ENCODE measurements at places on chromosomes 1 and 21. TPM values are rescaled to one million over a fixed set of nuclear protein-coding genes. Genes with fewer than 3 reads are reported as not detected.
A peak's percentile ranks its signal among the peaks of the same experiment; 100 is the strongest.

GRCh38 chr21:31446226-31446855 lies 102.3 kb upstream of the TIAM1 start:
- no peak for DNase-seq

- DNase-seq: peak; percentile 37
Measured at GRCh38 chr1:184027826-184028695, 9.5 kb downstream of the COLGALT2 start.

GRCh38 chr1:25731626-25732370 lies 68.2 kb upstream of the SELENON start:
- no peak for DNase-seq

VSIG8 gene
- under 0.01 TPM for total RNA-seq

GRCh38 chr1:204961765-204962419 lies 81.1 kb upstream of the CNTN2 start:
- no peak for DNase-seq

DNA sequence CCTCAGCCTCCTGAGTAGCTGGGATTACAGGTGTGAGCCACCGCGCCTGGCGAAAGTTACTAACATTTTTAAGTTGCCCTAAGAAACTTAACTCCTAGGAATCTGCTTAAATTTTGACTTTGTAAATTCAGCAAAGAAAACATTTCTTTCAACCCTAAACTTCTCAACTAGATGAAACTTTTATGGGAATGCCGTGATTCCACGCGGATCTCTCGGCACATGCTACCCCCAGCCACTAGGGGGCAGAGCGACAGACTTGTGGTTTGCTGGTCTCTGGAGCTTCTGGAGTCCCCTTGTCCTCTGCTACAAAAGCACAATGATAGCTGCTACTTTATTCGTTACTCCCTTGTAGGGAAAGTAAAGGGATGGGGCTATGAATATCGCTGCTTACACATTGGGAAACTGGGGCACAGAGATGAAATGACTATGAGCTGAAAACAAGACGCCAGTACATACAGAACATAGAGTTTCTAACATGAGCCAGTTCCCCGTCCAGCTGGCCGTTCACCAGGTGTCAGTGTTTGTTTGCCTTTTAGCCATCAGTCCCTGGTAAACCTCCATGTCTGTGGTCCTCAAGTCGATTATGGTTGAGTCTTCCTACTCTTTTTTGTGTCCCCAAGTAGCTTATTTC lies 114.7 kb downstream of the PBX1 start:
- no peak for DNase-seq

DNA sequence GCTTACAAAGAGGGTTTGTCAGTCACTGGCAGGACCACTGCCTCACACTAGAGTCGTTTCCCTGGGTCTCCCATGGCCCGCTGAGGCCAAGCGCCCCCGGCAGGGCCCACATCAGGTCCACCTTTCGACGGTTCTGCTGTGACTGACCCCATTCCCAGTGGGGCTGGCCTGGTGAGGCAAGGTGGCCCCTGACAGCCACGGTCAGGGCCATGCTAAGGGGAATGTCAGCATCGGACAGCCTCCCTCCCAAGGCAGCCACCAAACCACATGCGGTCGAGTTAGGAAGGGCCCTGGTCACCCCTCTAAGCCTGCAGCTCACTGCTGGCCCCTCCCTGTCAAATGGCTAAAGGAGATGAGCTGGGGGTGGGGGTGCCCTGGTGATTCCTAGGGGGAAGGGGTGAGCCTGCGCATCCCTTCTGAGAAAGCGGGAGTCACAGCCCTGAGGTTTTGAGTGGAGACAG lies 2.9 kb upstream of the KIF17 start:
- DNase-seq: no peak

TMEM69 gene
- 9.5 TPM for total RNA-seq

GRCh38 chr1:211327346-211327921 lies 801 bp downstream of the TRAF5 start:
- peak; percentile 65 for DNase-seq

- no peak for DNase-seq
Measured at GRCh38 chr21:29818383-29818921, 121.3 kb downstream of the GRIK1 start.

TRIM17 gene
- 0.26 TPM for total RNA-seq

- DNase-seq: peak; percentile 77
Measured at GRCh38 chr1:61839679-61840078, 97.4 kb downstream of the PATJ start.

RIMKLA gene
- under 0.01 TPM for total RNA-seq

HSPA6 gene
- total RNA-seq: 0.51 TPM

DNA sequence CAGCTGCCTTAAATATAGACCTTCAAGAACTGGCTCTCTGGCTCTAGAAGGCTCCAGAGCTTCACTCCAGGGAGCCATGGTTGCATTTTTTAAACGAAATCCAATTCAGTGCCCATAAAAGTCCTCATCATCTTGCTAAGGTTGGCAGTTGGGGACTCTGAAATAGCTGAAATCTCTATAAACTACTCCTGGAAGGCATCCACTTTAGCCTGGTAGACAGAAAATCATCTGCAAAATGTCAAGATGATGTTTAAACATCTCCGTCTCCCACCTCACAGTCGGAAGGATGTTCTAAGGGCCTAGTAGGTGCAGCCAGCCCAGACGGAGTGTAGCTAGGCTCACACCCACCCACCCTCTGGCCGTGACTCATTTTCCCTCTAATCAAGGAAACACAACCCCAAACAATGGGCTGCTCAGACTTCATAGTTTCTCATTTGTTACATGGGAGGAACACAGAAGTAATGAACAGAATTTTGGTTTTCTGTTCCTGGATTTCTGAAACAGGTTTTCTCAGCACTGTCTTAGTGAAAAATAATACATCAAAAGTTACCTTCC lies 235.4 kb upstream of the KAZN start:
- DNase-seq: peak; percentile 53

S100A7A gene
- not detected for total RNA-seq

- DNase-seq: no peak
Measured at GRCh38 chr1:76292418-76293184, 218.1 kb downstream of the ST6GALNAC3 start.

- no peak for DNase-seq
Measured at GRCh38 chr1:211472724-211473123, 19.2 kb downstream of the RD3 start.

DNA sequence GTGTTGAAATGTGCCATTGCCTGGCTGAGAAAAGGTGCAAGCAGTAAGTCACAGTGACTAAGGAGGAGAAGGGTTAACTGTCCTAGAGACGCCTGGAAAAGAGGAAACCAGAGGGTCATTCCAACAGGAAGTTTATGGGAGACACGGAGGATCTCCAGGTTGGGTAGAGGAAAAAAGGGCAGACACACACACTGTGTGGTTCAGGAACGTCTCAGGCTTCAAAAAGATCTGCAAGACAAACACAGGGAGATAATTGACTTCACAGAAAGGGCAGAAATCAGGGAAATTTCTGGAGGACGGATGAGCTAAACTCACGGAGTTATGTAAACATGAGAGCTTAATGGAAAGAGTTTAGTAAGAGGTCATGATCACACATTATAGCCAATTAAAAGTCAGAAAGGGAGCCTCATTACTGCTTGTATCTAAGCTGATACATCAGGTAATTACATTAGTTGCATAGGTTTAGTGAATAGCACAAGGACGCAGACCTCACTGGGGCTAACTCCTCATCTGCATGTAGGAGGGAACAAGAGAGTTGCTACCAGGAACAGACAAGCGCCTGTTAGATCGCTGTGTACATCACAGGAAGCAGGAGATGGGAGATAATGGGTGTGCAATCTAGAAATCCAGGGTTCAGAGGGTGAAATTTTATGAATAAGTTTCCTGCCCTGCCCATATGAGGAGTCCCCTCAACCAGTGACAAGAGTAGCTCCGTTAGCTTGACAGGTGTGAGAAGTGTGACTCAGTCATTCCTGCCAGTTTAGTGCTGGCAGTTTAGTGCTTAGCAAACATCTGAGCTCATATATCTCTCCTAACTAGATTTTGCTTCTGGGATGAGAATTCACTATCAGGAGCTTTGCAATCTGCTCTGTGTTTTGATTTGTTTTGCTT lies 96.6 kb upstream of the TNR start:
- no peak for DNase-seq

CACNA1S gene
- total RNA-seq: not detected

DNA sequence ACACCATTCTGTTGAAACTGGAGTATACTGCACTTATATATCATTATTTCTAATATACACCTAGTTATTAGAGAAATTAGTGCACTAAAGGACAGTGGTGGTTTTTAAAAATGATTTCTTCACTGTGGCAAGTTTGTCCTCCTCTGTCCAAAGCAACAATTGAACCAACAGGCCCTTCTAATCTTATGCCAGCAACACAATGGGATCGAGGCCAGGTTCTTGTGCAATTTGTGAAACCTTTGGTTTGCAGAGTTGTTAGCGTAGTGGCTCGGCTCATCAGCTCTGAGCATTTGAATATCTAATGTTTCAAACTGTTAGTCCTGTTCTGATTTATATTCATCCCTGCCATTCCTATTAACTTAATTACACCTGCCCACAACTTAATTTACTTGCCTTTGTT lies 9.9 kb upstream of the LRRC39 start:
- peak; percentile 70 for DNase-seq

- DNase-seq: no peak
Measured at GRCh38 chr1:168717906-168718891, 10.8 kb downstream of the DPT start.

DNA sequence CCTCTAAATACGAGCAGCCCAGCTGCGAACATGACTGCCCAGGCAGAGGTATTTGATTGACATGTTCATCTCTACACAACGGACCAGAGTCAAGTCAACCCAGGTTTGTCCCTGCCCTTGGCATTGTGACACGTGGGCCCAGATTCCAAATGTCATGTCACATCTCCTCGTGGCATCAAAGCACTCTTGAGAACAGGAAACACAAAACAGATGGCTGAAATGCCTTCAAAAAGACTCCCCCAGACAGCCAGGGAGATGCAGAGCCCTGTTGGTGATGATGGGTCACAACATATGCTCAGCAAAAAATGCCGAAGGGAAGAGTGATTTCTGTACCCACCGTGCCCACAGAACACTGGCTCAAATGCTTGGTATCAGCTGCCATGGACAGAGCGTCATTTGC lies 337.8 kb upstream of the DAB1 start:
- DNase-seq: no peak

- peak; percentile 83 for DNase-seq
Measured at GRCh38 chr1:61049850-61050540, 32.4 kb upstream of the NFIA start.

DNA sequence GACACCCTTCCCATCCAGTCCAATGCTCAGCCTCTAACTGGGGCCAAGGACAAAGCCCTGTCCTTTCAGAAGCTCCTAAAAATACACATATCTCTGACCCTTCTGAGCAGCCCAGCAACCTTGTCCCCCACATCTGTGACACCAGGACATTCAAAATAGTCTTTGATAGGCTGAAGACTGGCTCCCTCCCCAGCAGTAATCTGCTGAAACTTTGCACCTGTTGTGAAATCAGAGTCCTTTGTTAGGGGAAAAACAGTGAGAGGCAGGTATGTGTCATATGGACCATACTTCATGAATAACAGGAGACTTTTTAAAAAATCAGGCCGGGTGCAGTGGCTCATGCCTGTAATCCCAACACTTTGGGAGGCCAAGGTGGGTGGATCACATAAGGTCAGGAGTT lies 82.4 kb upstream of the VAMP3 start:
- DNase-seq: no peak

DNA sequence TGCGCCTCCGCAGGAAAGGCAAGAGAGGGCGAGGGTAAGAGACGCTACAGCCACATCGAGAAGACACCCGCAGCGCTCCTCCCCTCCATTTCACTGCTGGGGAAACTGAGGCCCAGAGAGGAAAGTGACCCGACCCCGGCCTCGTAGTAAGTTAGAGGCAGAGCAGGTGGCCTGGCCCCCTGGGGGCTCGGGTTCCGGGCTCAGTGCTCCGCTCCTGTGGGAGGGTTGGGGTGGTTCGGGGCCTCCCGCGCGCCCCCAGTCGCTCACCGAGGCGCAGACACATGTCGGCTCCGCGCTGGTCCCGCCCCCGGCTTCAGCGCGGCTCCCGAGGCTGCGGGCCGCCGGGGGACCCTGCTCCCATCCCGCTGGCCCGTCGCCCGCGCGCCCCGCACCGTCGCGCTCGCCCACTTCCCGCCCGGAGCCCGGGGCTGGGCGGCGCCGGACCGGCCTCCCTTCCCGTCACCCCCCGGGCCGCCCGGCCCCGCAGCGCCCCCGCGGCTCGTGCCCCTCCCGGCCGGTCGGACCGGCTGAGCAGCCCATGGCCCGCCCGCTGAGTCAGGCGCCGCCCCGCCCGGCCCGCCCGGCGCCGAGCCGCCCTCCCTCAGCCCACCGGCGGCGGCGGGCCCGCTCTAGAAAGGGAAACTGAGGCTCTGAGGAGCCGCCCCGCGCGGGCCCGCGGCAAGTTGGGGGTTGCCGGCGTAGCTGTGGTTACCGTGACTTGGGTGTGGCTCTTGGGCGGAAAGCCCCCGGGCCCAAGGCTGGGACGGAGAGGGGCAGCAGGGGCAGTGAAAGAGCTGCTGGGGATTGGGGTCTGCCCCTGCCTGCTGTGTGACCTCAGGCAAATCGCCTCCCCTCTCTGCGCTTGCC lies at the start of gene TMEM54:
TSS of gene TMEM54 (minus strand) at position 434 of the 867 bp plus-strand sequence. CDS start at position 283, 151 bp downstream.
- peak; percentile 11 for DNase-seq

DNA sequence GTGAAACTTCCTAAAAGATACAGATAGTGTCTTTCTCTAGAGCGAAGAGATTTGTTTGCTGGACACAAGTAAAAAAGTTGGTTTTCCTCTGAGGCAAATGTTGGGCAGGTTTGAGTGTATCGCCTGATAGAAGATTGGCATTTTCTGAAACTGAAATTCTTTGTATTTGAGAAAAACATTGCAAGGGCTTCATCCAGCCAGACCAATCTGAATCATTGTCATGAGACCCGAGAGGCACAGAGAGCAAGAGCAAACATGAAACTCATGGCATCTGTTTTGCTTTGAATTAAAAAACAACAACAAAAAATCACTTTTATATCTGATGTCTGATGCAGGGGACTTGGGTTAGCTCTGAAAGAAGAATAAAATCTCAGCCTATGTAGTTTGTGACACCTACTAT lies 379.3 kb upstream of the NCAM2 start:
- DNase-seq: no peak

- no peak for DNase-seq
Measured at GRCh38 chr21:16162953-16163352, 433.2 kb downstream of the USP25 start.

DNA sequence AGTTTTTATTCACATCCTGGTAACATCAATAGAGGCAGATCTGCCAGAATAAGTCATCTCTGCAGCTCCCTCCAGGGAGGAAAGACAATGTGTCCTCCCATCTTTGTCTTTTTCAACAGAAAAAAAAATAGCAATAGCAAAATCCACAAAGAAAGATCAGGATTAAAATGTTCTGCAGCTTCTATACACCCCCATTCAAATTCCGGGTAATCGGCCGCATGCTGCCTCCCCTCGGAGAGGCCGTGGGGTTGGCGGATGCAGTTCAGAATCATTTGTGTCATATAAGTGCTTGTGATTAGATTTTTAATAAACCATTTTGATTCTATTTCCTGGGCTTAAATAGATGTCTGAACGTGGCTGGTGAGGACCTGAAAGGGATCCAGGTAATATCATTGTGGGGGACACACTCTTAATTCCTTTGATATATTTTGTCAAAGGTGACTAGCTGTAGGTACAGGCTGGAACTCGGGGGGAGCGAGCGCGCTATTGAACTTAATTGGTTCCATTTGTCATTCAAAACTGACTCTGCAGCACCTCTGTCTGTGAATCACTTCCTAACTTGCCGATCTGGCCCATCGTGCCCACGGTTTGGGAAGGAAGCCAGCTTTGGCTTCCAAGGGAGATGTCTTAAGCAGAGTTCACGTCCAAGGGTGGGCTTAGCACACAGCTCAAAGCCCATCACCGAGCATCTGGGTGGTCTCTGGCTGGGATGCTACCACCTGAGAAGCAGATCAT lies 85.6 kb upstream of the ARHGEF16 start:
- DNase-seq: no peak

GRCh38 chr1:113660088-113660487 lies 99.2 kb downstream of the PHTF1 start:
- no peak for DNase-seq

- DNase-seq: peak; percentile 70
Measured at GRCh38 chr1:19377812-19378718, 65.9 kb downstream of the SLC66A1 start.

RGS2 gene
- 18.2 TPM for total RNA-seq

Measured in fibroblast of lung (primary cell).